A549 treated with Hydrocortisone at 1 μM for 4 hours (cell line): ENCODE measurements at places on chromosomes 3 and 15. TPM values are rescaled to one million over a fixed set of nuclear protein-coding genes. Genes with fewer than 3 reads are reported as not detected.

SACM1L gene
- total RNA-seq = 12.9 to 18.0 TPM (median 15.5 TPM) in 5 replicates

ADAMTS7 gene
- 7.2 to 11.0 TPM (median 8.4 TPM) in 5 replicates for total RNA-seq

NKTR gene
- 8.5 to 12.8 TPM (median 11.0 TPM) in 5 replicates for total RNA-seq

SIDT1 gene
- total RNA-seq = 0.46 to 0.60 TPM (median 0.54 TPM) in 5 replicates

TMCO5A gene
- not detected in 5 replicates for total RNA-seq

TBC1D23 gene
- total RNA-seq = 11.0 to 15.0 TPM (median 12.9 TPM) in 5 replicates

DZIP1L gene
- 9.1 to 13.9 TPM (median 10.3 TPM) in 5 replicates for total RNA-seq

CPLX3 gene
- 0.05 to 0.06 TPM in 2 of 5 replicates, not detected in the others for total RNA-seq

HLTF gene
- 11.2 to 21.7 TPM (median 15.6 TPM) in 5 replicates for total RNA-seq

TERC gene
- total RNA-seq = 0.91 TPM in 1 of 5 replicates, not detected in the others

LRTM1 gene
- total RNA-seq = not detected in 5 replicates

ZNF620 gene
- 1.3 to 1.9 TPM (median 1.7 TPM) in 5 replicates for total RNA-seq

SYNPR gene
- not detected in 5 replicates for total RNA-seq

NEO1 gene
- 31.1 to 37.7 TPM (median 34.3 TPM) in 5 replicates for total RNA-seq

ZDHHC23 gene
- total RNA-seq = 2.7 to 3.8 TPM (median 3.3 TPM) in 5 replicates

RABL3 gene
- 12.6 to 25.0 TPM (median 16.0 TPM) in 5 replicates for total RNA-seq

ABHD17C gene
- 26.5 to 29.9 TPM (median 27.4 TPM) in 5 replicates for total RNA-seq

ADAMTS9 gene
- total RNA-seq = 0.65 to 0.88 TPM (median 0.72 TPM) in 5 replicates
